Forelimb muscle (tissue), 1 donor: ENCODE measurements at places on chromosomes 12 and 14.

DNA sequence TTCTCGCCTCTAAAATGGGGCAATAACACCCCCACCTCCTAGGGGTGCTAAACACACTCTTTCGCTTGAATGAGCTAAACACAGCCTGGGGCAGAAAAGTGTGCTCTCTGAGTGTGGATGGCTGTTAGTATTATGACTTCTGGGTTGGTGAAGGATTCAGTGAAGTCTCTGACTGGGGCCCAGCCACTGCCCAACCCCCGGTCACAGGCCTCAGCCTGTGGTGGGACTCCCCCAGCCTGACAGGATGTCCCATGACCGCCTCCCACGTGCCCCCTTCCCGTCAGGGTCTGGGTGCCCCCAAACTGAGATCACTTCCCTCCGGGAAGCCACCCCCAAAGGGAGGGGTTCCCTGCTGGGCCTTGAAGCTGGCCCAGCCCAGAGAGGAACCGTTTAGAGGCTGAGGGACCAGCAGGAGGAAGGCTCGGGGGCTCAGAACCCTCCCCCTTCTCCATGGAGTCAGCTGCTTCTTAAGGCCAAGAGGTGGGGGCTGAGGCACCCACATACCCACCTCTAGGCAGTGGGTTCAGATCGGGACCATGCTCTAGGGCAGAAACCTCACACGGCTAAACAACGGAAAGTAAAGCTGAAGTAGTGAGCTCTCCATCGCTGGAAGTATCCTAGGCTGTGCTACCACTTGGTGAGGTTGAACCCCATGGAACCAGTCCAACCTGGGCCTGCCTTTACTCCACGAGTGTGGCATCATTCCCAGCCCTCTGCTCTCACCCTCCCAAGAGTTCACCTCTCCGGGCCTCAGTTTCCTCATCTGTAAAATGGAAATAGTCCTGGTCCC, 13.8 kb downstream of the DTX1 start:
- DNase-seq, result no peak

GRCh38 chr14:84209031-84209430, 1320.9 kb upstream of the FLRT2 start:
- DNase-seq, result no peak

DNA sequence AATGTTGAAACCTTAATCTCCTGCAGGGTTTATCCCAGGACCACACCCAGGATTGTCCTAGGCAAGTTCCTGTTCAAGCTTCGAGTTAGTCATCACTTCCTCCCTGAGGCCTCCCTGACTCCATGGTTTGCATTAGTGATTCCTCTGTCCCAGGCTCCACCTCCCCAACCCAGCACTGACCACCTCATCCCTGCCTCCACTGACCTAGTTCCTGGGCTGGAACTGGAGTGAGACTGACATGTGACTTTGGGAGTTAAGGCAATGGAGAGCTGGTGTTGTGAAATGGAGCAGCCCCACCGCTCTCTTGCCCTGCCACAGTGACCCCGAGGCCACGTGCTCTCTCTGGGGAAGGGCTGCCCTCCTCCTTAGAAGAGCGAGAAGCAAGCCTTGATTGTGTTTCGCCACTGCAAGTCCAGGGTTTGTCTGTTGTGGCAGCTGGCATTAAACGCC, 15.8 kb upstream of the DTX1 start:
- DNase-seq, result no peak

DNA sequence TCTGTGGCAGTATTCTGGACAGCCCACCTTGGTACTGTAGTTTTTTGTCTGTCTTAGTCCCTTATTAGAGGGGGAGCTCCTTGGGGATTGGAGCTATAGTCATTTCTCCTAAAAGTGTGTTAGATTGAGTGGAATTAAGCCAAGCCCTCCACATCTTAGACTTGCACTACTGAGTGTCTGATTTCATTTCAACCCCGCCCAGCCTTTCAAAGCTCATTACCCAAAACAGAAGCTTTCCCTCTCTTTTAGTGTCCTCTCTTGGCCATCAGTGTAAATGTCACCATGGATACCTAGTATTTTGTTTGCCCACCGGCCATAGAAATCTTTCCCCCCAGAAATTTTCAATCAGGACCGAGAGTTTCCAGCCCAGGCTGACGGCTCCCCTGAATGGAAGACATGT, 74.5 kb downstream of the LRRC74A start:
- no peak for DNase-seq

- DNase-seq, result no peak
Measured at GRCh38 chr12:93673084-93673483, 4.1 kb upstream of the CRADD start.

GRCh38 chr12:94616203-94616729, 34.1 kb downstream of the TMCC3 start:
- no peak for DNase-seq

DNA sequence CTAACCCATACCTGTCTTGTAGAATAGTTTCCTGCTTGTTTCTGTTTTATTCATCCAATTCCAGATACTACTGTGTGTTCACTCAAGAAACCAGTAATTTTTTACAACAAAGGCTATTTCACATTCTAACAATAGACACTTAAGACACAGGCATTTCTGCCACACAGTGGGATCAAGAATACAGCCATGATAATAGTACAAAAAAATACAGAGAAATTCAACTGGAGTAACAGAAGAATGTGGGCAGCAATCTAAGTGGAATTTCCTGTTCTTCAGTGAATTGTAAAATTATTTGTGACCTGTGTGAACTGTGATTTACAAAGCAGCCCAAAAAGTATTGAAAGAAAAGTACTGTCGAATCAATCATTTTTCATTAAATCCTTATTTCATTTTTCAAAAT, 282.9 kb downstream of the CCER1 start:
- no peak for DNase-seq

GRCh38 chr14:43147485-43147884, 1359.6 kb downstream of the FSCB start:
- DNase-seq, result no peak

DNA sequence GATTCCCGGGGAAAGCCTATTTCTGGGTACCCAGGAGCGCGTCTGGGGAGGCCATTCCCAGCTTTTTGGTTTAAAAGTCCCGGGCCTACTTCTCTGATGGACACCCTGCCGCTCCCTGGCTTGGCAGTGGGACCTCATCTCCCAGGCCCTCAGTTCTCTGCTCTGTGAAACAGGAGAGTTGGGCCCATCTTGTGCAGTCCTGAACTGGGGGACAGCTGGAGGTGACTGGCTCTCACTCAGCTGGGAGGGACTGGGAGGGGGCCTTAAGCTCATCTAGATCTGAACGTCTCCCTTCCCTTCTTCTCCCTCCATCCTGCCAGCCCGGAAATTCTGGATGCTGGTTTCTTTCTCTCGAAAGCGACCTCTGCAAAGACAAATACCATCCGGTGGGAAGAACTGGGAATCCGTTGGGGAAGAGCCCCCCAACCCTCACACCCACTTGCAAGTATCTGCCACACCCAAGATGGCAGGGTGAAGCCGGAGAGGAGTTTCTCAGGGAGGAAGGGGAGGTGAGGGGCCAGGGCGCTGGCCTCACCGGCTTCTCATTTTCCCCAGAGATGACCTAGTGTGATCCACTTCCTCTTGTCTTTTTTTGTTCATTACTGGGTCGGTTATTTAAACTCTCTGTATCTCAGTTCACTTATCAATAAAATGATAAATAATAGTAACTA, 1.4 kb downstream of the RIN3 start:
- DNase-seq, result no peak

DNA sequence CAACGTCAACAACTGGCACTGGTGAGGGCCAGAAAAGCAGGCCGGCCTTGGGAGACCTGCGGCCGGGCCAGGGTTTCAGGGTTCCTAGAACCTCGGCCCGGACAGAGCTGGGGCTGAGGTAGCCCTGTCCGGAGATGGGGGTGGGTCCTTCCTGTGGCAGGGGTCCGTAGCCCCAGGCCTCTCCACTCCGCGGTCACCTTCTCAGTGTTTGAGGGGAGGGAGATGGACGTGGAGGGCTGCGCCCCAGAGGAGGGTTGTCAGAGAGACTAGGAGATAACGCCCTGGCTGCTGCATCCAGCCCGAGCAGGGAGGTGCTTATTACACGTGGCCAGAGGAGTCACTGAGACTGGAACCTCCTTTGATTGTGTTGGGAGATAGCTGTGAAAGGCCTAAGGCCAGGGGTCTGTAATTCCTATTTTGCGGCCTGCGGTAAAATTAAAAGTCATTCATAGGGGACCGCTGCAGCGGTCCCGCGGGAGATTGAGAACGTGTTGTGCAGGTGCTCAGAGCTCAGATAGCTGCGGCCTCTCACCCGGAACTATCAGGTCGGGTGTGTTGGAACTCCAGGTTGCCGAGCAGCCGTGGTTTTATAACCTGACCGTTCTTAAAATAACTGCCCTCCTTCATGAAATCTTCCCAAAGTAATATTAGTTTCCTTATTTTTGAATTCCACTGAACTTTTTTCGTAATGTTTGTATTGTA, 507 bp downstream of the AHSA1 start:
- no peak for DNase-seq

DNA sequence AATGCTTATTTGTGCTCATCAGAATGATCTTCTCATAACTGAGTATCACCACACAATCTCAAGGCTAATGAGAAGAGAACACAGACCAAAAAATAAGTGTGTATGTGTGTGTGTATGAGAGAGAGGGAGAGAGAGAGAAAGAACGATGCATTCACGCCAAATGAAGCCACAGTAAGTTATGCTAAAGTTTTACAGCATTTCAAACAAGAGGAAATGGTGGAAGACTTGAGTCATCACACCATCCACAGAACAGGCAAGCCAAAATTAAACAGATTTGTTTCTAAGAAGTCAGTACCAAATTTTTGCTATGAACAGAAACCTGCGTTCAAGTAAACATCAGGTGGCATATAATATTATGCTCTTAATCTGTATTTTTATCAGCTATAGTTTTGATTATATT, 141.2 kb downstream of the MED13L start:
- no peak for DNase-seq

GRCh38 chr12:111046896-111047295, 126.5 kb upstream of the MYL2 start:
- no peak for DNase-seq

DNA sequence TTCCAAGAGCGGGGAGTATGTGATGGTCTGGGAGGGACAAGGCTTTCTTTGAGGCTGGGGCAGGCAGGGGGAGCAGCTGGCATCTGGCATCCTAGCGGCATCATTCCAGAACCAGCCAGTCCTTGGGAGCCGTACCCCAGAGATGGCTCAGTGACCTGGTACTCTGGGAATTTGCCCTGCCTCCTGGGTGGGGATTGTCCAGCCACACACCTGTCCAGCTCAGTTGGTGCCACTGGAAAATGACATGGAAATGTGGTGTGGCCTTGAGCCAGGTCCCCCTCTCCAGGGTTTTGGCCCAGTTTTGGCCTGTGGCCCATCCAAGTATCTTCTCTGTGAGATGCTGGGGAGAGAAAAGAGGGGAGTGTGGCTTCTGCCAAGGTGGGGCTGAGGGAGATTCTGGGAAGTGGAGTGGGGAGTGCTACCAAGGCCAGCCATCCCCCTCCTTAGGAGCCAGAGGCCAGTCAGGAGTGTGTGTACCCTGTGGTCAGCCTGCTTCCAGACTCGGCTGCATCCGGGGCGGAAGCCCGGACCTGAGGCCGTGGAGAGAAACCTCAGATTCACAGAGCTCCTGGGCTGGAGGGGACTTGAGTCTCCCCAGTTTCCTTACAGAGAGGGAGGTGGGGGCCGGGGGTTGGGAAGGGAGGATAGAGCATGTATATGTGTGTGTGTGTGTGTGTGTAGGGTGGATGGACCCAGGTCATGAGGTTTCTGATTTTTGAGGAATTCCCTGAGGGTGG, 14.7 kb upstream of the KRT80 start:
- no peak for DNase-seq

DNA sequence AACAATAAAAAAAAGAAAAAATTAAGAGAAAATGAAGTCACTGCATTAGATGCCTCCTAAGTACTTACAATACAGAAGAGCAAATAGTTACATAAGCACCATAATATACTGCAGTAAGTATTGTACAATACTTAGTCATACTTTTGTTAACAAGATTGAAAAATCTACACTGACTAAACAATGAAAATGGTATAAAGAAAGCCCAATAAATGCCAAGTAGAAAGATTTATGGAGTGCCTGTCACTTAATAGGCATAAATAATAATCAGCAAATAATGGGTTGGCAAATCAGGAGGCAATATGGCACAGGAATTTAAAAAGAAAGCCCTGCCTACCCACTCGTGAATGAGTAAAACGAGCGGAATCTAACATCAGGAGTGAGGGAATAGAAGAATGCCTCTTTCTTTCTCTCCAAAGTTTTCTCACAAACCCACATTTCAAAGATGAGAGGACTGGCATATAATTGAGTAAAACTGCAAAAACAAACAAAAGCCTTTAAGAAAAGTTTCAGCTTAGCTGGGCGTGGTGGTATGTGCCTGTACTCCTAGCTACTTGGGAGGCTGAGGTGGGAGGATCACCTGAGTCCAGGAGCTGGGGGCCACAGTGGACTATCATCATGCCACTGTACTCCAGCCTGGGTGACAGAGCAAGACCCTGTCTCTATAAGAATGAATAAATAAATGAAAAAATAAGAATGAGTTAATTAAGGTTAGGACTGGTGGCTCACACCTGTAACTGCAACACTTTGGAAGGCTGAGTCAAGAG, 36.1 kb downstream of the CRY1 start:
- no peak for DNase-seq

- no peak for DNase-seq
Measured at GRCh38 chr14:105328678-105329390, 14.3 kb downstream of the PACS2 start.

- no peak for DNase-seq
Measured at GRCh38 chr12:106281056-106281782, 21.3 kb upstream of the TCP11L2 start.

DNA sequence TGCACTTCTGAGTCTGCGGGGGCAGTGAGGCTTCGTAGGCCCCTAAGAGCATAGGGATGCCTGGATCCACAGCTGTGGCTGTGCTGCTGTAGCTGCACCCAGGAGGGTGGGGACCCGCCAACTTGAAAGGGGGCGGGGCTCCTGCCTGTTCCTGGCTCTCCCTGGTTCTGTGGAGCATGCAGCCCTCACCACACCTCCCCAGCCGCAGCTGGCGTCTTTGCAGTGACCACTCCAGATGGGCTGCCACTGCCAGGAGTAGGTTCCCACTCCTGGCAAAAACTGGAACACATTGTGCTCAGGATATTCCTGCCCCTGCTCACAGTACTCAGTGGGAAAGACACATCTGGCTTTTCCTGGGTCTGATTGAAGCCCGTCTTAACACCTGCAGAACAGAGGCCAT, 35.8 kb downstream of the TIMELESS start:
- no peak for DNase-seq

GRCh38 chr12:11807458-11807857, 158.0 kb downstream of the ETV6 start:
- no peak for DNase-seq

GRCh38 chr14:36129181-36129580, 47.3 kb downstream of the PTCSC3 start:
- DNase-seq, result no peak

- DNase-seq, result no peak
Measured at GRCh38 chr14:71115821-71116567, 208.7 kb downstream of the PCNX1 start.

DNA sequence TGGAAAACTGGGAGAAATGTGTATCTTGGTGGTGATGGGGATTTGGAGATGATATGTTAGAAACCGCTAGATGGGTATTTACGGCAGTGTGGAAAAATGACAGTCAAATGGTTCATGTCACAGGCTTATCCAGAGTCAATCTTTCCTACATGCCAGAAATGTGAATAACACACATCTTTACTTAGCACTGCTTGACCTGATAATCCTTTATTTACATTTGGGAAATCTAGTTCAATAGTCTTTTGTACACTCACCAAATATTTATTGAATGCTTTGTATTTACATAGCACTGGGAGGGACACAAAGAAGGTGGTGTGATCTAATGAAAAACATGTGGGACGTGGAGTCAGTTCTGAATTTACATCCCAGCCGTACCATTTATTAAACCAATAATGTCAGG, 208.2 kb downstream of the DIO2 start:
- no peak for DNase-seq
